ENCODE measurements at places on chromosomes 7 and 10. TPM values are rescaled to one million over a fixed set of nuclear protein-coding genes. Genes with fewer than 3 reads are reported as not detected.

The ABI1 gene
- 28.1 TPM for total RNA-seq

The NKX2-3 gene
- total RNA-seq, result not detected

The ZNF239 gene
- total RNA-seq, result 2.9 TPM

The VPS37D gene
- 4.0 TPM for total RNA-seq

The CFAP69 gene
- 2.2 TPM for total RNA-seq

The SAP25 gene
- not detected for total RNA-seq

The GFRA1 gene
- total RNA-seq, result 3.7 TPM

The SCRN1 gene
- 89.5 TPM for total RNA-seq

The AKR1D1 gene
- total RNA-seq, result not detected

The HOXA4 gene
- total RNA-seq, result 0.85 TPM

The TMEM130 gene
- total RNA-seq, result not detected

The NPTX2 gene
- total RNA-seq, result 1.3 TPM

The DEPP1 gene
- 237 TPM for total RNA-seq

Measured in endothelial cell of coronary artery (primary cell).